ENCODE measurements at places on chromosomes 16 and 17. TPM values are rescaled to one million over a fixed set of nuclear protein-coding genes. Genes with fewer than 3 reads are reported as not detected.

DNA sequence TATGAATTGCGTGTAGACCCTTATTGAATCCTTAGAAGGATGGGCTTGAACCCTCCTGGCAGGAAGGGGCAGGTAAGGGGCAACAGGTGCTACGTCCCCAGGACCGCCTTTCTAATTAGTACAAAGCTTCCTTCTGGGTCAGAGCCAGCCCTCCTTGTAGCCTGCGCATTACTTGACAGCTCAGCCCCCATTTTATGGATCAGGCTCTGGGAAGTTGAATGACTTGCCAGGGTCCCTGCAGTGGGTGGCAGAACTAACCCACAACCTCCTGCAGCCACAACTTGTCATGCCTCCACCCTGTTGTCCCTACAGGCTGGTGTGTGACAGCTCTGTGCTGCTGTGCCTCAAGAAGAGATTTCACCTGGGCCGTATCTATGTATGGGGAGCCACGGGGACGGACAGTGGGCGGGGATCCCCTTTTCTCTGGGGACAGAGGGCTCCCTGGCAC is 2.7 kb downstream of the MYO15B start:
- no peak for DNase-seq

DNA sequence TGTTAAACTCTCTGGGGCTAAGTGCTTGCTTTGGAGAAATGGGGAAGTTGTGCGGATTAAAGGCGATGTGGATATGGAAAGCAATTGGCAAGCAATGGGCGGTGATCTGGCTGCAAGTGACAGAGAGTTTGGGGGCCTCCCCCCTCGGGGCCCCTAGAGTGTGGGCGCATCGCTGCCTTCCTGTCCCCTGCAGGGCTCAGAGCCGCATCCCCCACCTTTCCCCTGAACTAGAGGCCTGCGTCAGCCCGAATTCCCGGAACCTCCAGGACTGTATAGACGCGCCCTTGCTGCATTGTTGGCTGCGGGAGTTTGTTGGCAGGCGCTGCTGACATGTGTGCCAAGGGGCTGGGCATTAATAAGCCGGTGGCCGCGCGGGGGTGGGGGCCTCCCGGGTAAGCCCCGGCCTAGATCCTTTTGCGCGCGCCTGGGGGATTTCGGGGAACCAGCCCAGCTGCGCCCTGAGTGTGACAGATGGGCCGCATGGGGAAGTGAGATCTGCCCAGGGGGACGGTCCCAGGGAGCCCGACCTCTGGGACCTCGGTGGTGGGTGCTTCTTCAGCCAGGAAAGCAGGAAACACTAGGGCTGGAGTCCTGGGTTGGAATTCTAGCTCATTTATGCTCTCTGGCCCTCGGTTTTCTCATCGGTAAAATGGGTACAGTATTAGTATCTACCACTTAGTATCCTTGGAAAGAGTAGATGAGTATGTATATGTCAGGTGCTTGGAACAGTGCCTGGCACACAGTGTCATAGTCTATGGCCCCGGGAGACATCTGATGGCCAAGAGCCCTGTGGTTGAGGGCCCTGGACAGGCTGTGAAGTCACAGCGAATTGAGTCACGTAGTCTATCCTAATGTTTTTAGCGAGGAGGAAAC is 1.0 kb downstream of the EEF2K start:
- DNase-seq, result peak; percentile 85

GRCh38 chr17:28112181-28112580 is 69.7 kb downstream of the NLK start:
- no peak for DNase-seq

- no peak for DNase-seq
Measured at GRCh38 chr16:17205279-17206211, 265.2 kb downstream of the XYLT1 start.

DNA sequence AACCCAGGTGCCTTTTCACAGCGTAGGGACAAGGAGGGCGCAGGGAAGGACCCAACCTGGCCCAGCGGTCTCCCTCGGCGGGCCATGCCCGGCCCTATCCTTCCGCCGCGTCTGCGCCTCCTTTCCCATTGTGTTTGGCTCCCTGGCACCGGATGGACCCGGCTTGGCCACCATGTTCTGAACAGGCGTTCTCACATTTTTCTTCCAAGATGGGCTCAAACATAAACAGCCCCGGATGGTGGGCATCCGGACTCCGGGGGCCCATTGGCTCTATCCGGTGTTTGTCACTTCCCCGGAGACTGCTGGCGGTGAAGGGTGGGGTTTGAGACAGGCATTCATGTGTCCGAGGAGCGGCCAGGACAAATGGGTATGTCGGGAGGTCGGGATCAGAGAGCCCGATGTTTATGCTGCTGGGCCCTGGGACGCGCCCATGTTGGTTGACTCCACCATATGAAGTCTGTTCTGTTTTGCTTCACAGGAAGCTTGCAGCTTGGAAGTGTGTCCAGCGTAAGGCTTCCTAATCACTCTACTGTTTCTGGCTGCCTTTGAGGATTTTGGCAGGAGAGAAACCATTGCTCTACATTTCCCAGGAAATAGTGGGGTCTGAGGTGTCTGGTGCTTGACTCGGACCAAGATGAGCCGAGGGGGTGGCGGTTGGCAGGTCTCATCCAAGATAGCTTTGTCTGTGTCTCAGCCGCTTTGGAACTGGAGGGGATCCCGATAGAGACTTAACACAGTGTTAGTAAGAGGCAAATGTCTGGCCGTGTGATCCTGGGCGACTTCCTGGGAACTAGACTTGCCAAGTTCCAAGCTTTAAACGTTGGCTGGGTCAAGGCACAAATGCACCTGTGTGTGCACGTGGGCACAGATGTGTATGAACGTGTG is 188.3 kb downstream of the IRF8 start:
- no peak for DNase-seq

TMC7 gene
- 1.2 TPM for total RNA-seq

DNA sequence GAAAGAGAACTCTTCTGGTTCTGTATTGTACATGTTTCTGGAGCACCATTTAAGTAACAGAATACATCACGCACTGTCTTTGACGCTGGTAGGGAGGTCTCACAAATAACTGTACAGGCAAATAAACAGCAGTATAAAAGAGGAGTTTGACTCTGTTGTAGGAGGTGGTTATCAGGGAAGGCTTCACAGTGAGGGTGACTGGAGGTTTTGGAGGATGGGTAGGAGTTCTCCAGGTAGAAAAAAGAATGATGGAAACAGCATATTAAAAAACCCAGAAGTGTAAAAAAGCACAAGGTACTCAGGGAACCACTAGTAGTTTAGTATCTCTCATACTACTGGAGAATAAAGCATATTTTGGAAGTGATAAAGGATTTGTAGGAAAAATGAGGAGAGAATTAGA is 2.7 kb upstream of the SLC6A2 start:
- DNase-seq, result no peak

DNA sequence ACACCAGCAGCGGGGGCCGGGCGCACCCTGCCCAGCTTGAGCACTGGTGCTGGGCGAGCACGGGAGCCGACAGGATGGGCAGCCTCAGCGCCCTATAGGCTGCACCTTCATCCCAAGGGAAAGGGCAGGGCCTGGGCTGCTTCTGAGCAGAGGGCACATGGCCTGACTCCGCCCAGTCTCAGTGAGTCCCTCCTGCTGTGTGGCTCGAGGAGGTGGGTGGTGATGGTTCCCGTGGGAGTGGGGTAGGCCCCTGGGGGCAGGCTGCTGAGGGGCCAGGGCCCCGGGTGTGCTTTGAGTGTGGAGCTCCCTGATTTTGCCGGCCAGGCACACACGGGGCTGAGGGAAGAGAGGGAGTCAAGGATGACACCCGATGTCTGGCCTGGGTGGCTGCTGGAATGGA is 37.9 kb downstream of the TSC2 start:
- no peak for DNase-seq

DNA sequence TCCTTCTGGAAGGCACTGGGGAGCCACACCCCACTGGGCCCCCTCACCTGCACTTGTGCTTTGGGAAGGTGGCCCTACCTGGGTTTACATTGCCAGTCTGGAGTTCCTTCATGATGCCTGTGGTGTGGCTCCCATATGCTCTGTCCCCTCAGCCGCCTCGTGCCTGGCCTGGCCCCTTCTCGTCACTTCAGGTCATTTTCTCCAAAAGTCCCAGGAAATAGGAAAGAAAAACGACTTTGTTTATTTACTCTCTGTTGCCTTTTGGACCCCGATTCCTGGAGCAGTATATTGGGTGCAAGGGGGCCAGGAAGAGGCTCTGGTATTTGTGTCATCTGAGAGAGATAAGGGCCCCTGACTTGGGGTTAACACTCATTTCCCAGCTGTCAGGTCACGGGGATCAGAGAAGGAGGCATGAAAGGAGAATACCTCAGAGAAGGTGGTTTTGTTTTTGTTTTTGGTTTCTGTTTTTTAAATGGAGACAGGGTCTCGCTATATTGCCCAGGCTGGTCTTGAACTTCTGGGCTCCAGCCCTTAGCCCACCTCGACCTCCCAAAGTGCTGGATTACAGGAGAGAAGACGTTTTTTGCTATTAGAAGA is 4.7 kb downstream of the SOCS3 start:
- no peak for DNase-seq

DNA sequence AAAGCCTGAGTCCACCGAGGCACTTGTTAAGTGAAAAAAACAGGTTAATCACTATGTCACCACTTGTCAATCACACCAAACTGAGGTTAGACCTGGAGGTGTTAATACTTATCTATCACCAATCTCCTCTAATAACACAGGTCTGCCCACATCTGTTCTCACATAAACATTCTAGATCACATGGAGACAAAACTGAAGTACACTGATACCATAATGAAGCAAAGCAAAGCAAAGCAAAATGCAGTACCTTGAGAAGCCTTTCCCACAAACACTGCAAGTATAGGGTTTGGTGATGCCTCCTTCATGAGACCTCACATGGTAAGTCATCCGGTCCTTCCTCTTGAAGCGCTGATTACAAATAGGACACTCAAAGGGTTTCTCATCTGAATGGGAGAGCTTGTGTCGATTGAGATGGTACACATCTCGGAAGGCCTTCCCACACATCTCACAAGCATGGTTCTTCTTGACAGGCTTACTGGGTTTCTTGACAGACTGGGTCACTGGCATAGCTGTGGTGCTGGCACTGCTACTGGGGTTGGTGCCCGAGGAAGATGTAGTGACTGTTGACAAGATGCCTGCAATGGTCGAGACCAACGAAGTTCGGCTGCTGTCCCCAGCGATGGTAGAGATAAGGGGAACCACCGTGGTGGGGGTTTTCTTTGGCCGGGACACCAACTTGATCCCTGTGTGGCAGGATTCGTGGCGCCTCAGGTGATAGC is 5.4 kb downstream of the VEZF1 start:
- no peak for DNase-seq

C16orf89 gene
- total RNA-seq, result not detected

DNA sequence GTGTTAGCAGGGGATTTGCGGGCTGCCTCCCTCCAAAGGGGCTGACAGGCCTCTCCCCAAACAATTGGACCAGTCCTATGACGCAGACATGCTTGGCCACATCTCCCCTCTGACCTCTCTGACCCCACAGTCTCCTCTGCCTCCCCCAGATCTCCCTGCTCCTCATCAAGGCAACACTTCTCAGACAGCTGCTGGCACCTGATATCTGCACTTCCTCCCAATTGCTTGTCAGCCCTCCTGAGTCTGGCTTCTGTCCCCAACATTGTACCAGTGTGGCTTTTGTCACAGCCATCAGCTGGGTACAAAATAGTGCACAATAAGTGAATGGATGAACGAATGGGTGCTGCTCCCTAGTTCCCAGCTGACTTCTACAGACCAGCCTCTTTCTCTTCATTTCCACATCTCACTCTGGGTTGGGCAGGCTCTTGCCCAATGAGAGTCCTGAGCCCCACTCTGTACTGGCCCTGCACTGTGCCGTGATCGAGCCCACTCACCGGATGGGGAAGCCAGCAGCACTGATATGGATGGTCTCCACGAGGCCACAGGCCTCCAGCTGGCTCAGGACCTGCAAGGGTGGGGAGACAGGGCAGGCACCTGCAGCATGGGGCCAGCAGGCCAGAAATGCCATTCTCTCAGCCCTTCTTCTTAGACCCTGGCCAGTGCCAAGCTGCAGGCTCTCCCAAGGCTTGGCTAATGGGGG is 17.1 kb downstream of the ZNHIT3 start:
- DNase-seq, result no peak

DNA sequence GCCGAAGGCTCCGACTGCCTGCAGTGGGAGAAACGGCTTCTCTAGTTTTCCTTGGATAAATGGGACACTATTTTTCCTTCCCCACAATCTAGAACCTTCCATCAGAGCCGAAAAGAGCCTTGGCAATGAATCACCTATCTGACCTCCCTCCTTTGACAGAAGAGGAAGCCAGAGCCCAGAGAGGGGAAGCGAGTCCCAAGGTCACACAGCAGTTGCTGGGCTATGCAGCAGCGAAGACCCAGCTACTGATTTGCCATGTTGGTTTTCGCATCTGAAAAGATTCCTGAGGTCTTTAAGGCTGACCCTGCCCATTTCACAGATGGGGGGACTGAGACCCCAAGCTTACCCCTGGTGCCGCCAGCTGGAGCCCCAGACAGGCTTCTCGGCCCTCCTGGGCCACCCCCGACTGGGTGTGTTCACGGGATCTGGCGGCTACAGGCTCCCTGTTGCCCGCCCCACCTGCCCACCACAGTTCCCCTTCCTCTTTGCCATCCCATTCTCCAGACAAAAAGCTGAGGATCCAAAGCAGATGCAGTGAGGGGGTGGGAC is 45.9 kb downstream of the RAI1 start:
- DNase-seq, result no peak

DNA sequence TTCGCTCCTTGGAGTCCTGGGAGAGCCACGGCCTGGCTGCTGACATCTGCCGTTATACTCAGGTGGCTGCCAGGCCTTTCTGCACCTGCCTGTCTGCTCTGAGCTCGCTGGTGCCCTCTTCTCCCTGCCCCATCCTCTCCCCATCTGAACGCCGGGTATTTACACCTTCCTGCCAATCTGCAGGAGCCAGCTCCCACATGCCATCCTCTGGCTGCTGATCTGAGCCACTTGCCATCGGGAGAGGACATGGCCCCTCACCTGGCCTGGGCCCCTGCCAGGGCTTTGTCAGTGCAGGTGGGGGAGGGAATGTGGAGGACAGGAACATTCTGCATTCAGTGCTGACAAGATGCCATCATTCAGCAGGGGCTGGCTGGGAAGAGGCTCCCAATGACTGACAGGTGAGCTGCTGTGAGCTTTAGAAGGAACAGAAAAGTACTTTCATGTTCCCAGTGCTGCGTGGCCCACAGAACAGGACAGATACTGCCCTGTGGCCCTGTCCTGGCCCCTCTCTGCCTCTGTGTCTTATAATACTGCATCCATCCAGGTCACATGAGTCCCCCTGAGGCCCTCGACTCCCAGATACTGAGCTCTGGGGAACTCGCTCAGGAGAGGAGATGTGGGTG is 96.3 kb upstream of the ZNF469 start:
- no peak for DNase-seq

NDRG4 gene
- 10.5 TPM for total RNA-seq

- no peak for DNase-seq
Measured at GRCh38 chr16:67399218-67399733, 6.0 kb upstream of the TPPP3 start.

GRCh38 chr16:85989863-85990643 is 91.1 kb downstream of the IRF8 start:
- no peak for DNase-seq

GRCh38 chr17:55348749-55349354 is 72.8 kb downstream of the MMD start:
- DNase-seq, result peak; percentile 81
